Activated naive CD4-positive, alpha-beta T cell treated with Interleukin-2 at 50 U/mL for 16 hours (primary cell): ENCODE measurements at places on chromosomes 4 and X.

GRCh38 chrX:147846676-147847075 is 65.0 kb upstream of the FMR1 start:
- no peak for DNase-seq

- no peak for DNase-seq
Observed at GRCh38 chrX:20693078-20693477, 426.4 kb upstream of the RPS6KA3 start.

GRCh38 chr4:95363559-95363925 is 185.2 kb downstream of the UNC5C start:
- DNase-seq = no peak

DNA sequence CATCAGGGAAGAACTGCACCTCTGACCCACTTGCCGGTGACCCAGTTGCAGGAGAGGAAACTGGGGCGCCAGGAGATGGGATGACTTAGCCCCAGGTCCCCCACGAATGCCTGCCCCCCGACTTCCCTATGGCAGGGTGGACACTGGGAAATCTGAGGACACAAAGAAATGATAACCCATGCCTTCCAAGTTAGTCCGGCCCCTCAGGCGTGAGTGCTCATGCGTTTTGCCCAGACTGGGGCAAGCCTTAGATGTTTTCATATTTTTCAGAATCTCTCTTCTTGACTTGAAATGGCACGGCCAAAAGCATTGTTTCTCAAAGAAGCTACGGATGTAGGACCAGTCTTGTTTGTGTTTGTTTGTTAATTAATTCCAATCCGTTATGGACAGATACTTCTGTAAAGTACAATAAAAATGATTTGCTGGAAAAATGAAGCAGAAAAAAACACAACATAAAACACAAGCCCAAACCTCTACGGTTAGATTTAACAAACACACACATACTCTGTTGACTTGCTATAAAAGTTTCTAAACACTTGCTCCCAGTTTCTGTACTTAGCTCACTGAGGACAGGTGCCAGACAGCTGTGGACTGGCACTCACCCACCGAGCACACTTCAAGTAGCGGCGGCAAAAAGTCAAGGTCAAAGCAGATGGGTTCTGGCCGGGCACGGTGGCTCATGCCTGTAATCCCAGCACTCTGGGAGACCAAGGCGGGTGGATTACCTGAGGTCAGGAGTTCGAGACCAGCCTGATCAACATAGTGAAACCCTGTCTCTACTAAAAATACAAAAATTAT is 341.5 kb downstream of the BCOR start:
- DNase-seq = no peak
